Mucosa of gallbladder (tissue), 1 donor: ENCODE measurements at places on chromosomes 1 and 21. TPM values are rescaled to one million over a fixed set of nuclear protein-coding genes. Genes with fewer than 3 reads are reported as not detected.

Gene ANGPTL7
- total RNA-seq, result 3.4 TPM

Gene ANKRD35
- 2.7 TPM for total RNA-seq

Gene FAM167B
- 7.6 TPM for total RNA-seq

GRCh38 chr1:167431261-167431908 is 86.9 kb downstream of the CD247 start:
- DNase-seq, result no peak

DNA sequence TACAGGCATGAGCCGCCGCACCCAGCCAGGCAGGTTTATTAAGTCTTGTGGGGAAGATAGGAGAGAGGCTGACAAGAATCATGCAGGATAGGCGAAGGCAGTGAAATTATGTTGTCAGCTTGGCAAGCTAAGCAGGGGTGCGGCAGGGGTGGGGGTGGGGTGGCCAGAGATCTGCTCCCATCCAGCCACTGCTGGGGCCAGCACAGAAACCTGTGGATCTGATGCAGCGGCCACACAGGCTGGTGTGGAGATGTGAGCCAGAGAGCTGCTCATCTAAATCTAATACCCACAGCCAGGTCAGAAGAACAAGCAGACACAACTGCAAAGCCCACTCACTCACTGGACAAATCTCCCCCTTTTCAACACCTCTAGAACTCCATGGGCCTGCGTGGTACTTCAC is 68.7 kb downstream of the KCTD3 start:
- DNase-seq, result peak; percentile 22

DNA sequence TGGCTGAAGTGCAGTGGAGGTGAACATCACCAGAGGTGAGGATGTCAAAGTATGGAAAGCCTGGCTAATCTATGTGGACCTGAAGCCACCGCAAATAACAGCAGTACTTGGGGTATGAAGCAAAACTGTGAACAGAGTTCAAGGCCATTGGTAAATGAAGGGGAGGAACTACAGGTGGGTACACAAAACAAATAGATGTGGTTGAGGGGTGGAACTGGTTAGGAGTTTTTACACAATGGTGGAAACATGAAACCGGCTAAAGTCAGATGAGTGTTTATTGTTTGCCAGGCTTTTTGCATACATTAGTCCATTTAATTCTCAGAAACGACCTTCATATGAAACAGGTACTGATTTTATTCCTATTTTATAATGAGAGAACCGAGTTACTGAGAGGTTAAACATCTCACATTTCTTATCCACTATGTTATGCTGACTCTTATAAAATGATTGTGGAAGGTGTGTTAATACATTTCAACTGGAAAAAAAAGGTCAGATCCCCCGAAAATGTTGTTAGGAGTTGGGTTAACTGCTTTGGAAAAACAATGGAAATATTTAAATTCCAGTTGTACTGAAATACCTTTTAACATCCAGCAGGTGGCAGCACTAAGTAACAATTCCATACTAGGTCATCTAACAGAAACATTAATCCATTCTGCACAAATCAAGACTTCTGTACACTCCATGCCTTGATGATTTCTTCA is 44.3 kb upstream of the GTF2B start:
- DNase-seq, result no peak

- DNase-seq, result no peak
These were observed 247.1 kb downstream of the NPHP4 start for GRCh38 chr1:5744911-5745799.

GRCh38 chr1:8078176-8078671 is 52.1 kb upstream of the ERRFI1 start:
- DNase-seq, result no peak

DNA sequence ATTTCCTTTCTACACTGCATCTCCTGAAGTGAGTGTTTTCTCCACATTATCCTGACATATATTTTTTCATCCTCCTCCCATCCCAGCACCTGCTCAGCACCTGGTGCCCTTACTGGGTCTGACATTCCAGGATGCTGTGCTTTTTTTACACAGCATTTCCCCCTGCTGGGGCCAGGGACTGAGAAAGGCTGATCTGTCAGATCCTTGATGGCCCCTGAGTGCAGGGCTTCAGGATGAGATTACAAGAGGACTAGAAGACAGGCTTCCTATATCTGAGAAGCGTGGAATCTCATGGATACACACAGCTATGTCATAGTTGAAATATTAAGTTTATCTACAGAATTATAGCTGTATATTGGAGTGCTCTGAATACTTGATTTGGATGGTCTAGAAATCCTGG is 24.4 kb downstream of the RCAN1 start:
- no peak for DNase-seq
